ENCODE measurements at places on chromosomes 5 and 9.

GRCh38 chr5:34657274-34657921 is 1.3 kb downstream of the RAI14 start:
- DNase-seq, result peak; percentile 44

GRCh38 chr5:67910546-67910945 is 305.0 kb upstream of the PIK3R1 start:
- no peak for DNase-seq

- no peak for DNase-seq
Measured at GRCh38 chr5:67807439-67807888, 408.1 kb upstream of the PIK3R1 start.

DNA sequence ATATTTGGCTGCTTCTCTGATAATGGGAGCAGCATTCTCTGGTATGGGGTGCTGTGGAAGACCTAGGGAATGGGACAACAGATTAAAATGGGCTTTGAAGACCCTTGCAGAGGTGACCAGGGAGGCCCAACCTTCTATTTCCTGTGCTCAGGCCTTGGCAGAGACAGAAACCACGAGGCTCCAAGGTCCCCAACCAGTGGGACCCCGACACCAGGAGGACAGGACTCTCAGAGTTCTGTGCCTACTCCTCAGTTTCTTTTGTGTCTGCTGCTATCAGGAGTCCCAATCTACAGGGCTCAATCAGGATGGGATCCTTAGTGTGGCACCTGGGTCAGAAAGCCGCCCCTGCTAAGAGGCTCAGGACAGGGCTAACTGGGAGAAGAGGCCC is 29.3 kb downstream of the CSF2 start:
- DNase-seq, result no peak

GRCh38 chr5:80592105-80592504 is 22.0 kb upstream of the ANKRD34B start:
- peak; percentile 69 for DNase-seq

- DNase-seq, result no peak
Measured at GRCh38 chr9:37951671-37952449, 47.9 kb upstream of the SLC25A51 start.

GRCh38 chr9:92970467-92970923 is 23.2 kb downstream of the FGD3 start:
- peak; percentile 53 for DNase-seq

- DNase-seq, result no peak
Measured at GRCh38 chr9:90114641-90115425, 510.0 kb downstream of the GADD45G start.

- no peak for DNase-seq
Measured at GRCh38 chr5:55325621-55326020, 17.8 kb downstream of the MTREX start.

DNA sequence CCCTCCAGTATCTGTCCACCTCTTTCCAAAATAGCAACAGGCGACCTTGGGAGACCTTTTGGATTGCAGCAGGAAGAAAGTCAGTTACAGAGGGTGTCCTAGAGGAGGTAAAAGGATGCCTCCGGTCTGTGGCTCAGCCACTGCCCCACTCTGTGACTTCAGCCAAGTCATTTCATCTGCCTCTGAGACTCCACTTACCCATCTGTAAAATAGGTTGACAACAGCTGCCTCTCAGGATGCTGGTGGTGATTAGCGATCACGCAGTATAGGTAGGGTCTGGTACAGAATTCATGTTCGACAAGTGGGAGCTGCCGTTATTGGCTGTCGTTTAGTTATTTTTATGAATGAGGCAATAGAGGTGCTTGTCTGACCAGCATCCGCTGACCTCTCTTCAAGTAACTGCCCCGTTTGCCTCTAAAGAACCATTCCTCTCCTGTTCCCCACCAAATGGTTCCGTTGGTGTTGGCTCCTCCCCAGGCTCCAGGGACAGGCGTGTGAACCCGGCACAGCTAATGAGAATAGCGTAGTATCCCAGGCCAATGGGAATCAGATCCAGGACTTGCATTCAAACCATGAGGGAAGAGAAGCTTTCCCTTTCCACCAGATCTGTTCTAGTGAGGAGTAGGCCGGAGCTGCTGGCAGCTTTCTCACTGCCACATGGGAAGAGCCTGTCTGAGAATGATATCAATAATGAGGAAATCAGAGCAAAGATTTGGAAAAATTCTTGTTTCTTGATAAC is 64.1 kb downstream of the SMIM23 start:
- no peak for DNase-seq

GRCh38 chr5:36442352-36442751 is 140.7 kb upstream of the RANBP3L start:
- DNase-seq, result no peak

DNA sequence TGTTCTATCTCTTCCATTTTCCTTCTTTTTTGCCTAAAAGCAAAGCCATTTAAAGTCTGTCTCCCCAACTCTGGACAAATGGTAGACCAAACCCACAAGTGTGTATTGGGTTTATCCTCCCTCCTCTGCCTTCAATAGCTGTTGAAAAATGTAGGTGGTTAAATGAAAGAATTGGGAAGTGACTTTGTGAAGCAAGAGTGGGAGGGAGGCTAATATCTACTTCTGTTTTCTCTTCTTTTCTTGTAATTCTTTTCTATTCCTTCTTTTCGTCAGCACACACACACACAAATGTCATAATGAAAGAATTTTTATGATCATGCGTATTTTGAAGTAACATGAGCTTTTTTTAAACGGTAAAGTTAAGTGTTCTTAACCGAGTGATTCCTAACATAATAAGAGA is 3.8 kb downstream of the CCDC152 start:
- DNase-seq, result no peak

- no peak for DNase-seq
Measured at GRCh38 chr5:6349387-6349786, 29.0 kb downstream of the MED10 start.

- DNase-seq, result no peak
Measured at GRCh38 chr5:177431317-177432142, 5.1 kb downstream of the GRK6 start.

DNA sequence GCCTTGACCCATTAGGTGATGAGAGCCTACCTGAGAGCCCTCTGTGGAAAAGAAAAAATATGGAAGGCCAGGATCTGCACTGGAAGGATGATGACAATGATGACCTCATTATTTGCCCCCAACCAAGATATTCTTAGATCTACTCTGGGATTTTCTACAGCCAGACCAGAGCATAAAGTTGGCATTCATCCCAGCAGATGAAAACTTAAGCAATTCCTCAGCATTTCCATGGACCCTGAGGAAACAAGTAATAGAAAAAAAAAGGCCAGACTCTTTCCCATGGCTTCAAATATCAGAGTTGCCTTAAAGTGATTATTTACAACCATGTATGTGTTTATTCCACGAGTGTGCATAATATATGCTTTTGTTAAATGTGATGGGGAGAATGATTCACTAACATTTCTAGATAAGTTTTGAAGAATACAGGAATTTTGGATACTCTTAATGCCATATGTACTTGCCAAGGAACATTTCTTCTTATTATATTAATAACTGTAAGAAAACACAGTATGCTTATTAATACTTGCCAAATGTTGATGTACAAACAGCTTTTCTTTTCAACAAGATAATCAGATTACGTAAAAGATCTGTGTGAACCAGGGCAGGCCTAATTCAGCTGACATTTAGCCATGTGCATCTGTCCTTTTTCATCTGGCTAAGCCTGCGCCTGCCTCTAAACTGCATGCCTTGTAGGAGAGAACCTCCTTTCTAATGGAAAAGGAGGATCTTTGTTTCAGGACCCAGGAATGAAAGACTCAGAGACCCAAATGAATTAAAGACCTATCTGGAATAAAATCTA is 94.8 kb downstream of the ARRDC3 start:
- DNase-seq, result peak; percentile 76

GRCh38 chr9:37363124-37363523 is 59.4 kb upstream of the GRHPR start:
- DNase-seq, result no peak

- DNase-seq, result peak; percentile 54
Measured at GRCh38 chr9:86034863-86035734, 64.3 kb downstream of the GOLM1 start.

DNA sequence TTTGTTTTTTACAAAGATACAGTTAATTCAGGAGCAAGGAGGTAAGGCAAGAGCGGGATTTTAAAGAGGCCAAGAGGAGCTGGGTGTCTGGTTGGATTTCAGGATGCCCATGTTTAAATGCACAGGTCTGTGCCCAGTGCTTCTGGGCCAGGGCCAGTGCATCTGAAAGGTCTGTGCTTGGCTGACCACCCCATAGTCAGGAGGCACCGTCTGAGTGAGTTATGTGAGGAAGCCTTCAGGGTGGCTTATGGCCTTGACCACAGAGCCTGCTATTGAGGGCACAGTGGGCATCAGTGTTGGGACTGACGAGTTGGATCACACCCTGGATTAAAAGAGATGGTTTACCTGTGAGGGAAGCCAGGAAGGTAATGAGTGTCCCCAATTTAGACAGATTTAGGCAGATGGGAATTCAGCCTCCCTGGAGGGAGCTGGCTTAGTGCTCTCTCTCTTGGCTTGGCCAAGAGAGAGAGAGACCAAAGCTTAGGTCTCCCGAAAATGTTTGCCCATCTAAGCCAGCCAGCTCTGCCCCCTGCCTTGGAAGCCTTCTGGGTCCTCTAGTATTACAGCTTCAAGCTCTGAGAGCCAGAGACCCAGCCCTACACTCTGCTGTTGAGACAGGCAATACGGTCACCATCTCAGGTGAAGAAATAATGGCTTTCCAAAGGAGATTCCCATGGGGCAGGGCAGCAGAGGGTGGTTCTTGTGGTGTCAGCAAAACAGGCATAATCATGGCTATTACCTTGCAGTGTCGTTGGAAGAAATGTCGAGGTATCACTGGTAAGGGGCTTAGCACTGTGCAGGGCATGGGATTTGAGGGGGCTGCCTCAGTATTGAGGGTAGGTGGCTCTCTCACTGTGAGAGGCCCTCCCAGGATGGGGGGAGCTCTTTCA is 68.6 kb downstream of the RGS3 start:
- DNase-seq, result no peak

- peak; percentile 33 for DNase-seq
Measured at GRCh38 chr5:18465833-18466681, 831.8 kb downstream of the TAF11L14 start.

DNA sequence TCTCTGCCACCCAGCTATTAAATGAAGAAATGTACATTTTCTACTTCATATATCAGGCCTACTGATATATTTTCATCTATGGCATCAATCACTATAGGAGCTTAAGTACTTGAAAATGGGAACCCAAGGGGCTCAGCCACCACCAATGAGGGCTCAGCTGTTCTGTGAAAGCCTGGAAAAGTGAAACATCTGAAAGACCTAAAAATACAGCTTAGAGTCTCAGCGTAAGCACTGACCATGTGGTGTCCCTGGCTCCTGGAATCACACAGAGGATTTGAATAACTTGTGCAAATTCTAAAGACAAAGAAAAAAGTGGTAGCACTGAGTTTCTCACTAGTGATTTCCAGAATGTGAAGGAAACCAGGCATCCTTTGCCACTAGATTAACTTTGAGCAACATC is 64.5 kb downstream of the PTPRD start:
- DNase-seq, result no peak

All from renal cortical epithelial cell (primary cell).